ENCODE measurements at places on chromosomes 11 and 22. TPM values are rescaled to one million over a fixed set of nuclear protein-coding genes. Genes with fewer than 3 reads are reported as not detected.

The MAP6 gene
- total RNA-seq: 1.5 TPM

The CD248 gene
- 1.1 TPM for total RNA-seq

The HBG1 gene
- not detected for total RNA-seq

The AGBL2 gene
- not detected for total RNA-seq

The MAPK12 gene
- total RNA-seq: 74.8 TPM

The KCNJ11 gene
- total RNA-seq: 1.0 TPM

The UPK2 gene
- not detected for total RNA-seq

DNA sequence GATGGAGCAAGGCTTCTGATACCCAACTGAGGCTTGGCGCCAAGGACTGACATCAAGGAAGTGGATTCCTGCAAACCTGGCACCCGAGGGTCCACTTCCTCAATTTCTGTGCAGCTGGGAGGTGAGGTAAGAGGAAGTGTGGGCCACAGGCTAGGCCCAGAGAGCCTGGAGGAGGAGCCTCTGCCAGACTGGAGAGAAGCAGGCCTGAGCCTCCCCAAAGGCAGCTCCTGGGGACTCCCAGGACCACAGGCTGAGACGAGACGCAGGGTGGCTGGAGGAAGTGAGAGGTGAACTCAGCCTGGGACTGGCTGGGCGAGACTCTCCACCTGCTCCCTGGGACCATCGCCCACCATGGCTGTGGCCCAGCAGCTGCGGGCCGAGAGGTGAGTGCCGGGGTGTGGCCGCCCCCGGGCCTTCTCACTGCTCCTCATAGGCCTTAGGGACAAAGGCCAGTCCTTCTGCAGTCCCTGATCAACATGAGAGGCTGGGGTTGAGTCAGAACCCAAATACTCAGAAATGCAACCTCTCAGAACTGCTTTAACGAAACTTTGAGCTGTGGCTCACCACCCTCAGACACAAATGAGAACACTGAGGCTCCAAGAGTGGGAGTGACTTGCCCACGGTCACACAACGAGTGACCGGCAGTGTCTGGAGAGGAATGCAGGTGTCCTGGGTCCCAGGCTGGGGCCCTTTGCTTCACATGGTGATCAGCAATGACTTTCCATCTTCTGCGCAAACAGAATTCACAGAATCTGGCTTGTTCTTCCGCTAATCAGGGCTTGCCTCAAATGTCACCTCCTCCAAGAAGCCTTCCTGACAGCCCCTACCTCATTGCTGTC lies at the start of gene NCF4:
Gene NCF4 (plus strand): TSS at position 186 of the 839 bp plus-strand sequence. CDS start 166 bp downstream, at position 352.
- no peak for DNase-seq

GRCh38 chr11:82796998-82797961 lies 63.6 kb upstream of the FAM181B start:
- DNase-seq: no peak

- no peak for DNase-seq
Observed at GRCh38 chr11:120168960-120169681, 31.2 kb upstream of the TRIM29 start.

- no peak for DNase-seq
Observed at GRCh38 chr11:16958833-16959232, 55.4 kb downstream of the PLEKHA7 start.

DNA sequence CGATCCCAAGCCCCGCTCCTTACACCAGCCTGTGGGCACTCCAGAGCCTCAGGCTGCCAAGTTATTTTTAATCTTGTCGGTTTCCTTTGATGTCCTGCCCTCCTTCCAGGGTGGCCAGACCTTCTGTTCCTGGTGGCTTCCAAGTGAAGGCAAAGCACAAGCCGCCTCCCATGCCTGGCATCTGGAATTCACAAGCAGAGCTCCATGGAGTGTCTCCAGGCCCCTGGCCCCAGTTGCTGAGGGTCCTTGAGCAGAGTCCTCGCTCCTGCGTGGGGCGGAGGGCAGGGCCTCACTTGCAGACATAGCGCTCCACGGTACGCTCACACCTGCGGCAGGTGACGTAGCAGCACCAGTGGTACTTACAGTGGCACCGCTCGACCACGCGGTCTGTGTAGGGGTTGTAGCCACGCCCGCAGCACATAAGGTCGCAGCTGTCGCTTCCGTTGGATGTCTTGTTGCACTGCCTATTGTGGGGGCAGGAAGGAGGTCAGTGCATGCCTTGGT lies 19.5 kb downstream of the WNT11 start:
- DNase-seq: no peak

DNA sequence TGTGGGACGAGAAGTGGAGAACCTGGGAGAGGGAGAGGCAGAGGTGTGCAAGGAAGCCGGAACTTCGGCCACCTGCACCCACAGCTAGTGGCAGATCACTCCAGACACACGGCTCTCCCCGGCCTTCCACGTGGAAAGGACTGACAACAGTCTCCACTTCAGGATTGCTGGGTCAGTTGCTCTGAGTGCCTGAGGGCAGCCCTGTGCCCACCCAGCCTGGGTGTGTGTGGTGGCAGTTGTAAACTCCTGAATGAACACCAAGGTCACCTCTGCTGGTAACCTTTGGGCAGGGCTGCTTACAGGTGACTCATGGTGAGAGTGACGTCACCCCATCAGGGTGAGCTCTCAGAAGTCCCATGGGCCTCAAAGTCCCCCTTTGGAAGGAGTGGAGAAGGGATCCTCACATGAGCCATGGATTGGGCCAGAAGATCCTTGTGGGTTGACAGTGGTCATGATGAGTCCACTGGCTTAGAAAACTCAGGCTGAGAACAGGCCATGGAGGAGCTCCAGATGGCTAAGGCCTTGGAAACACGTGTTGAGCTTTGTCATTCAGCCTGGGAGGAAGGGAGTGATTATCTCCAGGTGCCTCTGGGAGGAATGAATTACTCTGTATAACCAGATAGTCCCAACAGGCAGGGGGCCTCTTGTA lies 71.3 kb downstream of the BCR start:
- DNase-seq: no peak

DNA sequence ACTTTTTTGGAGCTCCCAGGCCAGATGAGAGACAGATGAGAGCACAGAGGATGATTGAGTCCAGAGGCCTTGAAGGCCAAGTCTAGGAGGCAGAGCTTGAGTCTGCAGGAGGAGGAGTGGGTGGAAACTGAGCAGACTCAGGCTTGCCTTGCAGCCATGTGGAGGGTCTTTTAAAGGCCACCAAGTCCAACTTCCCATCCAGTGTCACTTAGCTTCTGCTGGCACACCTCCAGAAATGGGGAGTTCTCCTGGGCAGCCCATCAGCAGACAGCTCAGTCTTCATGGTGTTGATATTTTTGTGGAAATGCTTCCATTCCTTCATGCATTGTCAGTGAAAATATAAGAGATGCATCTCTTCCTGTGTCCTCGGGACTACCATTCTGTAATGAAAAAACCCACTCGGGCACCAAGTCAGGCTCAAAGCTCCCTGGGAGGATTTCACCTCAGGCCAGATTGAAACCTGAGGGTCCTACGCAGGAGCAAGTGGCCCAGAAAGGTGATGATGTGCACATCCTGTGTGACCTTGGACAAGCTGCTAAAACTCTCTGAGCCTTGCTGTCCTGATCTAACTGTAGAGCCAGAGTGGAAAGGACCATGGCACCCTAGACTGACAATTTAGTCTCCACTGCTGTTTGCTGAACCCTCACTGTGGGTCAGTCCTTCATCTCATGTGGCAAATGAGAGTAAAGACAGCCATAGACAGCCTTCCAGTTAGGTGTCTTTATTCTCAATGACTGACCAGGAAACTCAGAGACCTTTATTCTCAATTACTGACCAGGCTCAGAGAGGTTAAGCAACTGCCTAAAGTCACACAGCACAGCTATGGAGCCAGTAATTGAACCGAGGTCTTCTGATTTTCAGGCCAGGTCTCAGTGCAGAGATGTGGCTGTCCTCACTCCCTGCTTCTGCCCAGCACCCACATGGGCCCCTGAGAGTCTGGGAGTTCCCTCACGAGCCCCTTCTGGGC lies 2.9 kb upstream of the LRRC32 start:
- no peak for DNase-seq

DNA sequence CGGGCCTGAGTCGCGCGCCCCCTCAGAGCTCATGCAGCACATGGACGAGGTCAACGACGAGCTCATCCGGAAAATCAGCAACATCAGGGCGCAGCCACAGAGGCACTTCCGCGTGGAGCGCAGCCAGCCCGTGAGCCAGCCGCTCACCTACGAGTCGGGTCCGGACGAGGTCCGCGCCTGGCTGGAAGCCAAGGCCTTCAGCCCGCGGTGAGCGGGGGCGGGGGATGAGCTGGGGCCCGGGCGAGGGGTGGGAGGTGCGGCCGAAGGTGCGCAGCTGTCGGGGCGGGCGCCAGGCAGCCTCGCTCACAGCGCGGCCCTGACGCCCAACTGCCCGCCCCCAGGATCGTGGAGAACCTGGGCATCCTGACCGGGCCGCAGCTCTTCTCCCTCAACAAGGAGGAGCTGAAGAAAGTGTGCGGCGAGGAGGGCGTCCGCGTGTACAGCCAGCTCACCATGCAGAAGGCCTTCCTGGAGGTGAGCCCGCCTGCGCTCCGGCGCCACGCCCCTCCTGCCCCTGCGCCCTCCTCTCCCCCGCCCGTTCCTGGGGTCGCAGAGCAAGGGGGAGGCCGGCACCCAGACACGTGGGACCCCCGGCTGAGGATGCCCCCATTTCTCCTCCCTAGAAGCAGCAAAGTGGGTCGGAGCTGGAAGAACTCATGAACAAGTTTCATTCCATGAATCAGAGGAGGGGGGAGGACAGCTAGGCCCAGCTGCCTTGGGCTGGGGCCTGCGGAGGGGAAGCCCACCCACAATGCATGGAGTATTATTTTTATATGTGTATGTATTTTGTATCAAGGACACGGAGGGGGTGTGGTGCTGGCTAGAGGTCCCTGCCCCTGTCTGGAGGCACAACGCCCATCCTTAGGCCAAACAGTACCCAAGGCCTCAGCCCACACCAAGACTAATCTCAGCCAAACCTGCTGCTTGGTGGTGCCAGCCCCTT lies 20.5 kb downstream of the EPS8L2 start:
- no peak for DNase-seq

GRCh38 chr11:130137999-130138398 lies 21.6 kb upstream of the ST14 start:
- DNase-seq: no peak

- DNase-seq: no peak
Observed at GRCh38 chr22:47398921-47399790, 636.7 kb downstream of the TBC1D22A start.

- no peak for DNase-seq
Observed at GRCh38 chr22:27719535-27720227, 81.9 kb downstream of the MN1 start.

DNA sequence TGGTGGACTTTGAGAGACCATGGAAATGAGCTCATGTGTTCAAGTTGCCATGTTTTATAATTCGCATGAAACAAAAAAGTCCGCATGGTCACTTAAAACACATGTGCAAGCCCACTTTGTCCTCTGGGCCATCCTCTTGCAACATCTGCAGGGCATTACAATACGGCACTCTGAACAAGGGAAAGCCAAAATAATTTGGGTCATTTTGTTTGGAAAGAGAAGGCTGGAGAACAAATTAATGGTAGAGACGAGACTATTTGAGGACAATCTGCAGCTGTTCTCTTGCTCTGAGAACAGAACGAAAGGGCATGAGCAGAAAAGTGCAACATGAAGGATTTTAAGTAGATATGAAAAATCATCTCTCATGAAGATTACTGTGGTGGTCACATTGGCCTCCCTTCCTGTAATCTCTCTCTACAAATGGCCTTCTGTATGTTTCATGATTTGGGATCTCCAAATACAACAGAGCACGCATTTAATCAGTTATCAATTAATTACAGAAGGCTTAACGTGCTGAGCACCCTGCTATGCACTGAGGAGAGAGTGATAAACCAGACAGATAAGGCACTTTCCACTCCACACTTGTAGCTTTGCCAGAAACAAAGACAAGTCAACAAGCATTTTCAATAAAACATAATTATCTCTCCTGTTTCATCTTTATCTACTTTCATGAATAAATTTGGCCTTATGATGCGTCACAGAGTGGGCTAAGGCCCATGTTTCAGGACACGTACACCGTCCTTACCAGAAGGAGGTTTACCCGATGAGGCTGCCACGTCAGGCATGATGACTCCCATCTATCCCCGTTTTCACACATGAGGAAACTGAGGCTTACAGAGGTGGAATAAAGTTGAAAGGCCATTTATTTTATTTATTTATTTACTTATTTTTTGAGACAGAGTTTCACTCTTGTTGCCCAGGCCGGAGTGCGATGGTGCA lies 384.1 kb downstream of the LARGE1 start:
- DNase-seq: no peak

DNA sequence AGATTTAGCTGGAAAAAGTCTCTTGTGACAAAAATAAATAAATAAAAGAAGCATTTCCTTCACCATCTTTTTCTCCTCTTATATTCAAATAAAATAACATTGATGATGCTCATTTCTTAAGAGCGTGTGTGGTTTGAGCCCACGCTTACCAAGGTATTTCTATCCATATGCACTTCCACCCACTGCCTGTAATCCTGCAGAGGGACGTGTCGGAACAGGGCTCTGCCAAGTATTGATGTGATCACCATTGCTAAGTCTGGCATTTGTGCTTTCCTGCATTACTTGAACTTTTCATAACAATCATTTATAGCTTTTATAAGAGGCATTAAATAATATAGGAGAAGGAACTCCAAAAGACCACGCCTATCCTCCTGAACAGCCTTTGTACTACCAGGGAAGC lies 107.6 kb downstream of the SHANK2 start:
- no peak for DNase-seq

- DNase-seq: no peak
Observed at GRCh38 chr22:19641254-19641982, 72.9 kb upstream of the SEPTIN5 start.

DNA sequence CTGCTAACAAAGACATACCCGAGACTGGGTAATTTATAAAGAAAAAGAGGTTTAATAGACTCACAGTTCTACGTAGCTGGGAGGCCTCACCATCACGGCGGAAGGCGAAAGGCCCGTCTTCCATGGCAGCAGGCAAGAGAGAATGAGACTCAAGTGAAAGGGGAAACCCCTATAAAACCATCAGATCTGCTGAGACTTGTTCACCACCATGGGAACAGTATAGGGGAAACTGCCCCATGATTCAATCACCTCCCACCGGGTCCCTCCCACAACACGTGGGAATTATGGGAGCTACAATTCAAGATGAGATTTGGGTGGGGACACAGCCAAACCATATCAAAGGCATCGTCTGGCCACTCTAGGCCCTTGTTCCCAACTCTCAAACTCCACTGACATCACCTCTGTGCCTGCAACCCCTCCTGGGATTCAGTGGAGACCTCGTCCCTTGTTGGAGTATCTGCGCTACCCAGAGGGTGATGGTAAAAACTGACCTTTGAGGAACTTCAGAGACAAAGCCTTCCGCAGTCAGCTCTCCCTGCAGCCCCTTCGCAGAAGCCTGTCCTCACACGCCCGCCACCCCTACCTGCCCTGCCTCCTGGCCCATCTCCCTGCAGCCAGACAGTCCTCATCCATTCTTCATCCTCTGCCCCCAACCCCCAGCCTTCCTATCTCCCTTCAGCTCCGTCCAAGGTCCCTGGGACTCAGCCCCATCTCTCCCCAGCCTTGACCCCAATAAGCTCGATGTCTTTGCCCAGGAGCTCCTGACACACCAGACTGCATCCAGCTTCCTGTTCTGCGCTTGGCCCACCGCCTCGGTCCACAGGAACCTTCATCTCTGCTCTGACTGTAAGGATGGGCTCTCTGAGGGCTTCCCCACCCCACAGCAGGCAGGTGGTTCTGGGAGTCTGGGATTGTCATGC lies 15.8 kb downstream of the CCND1 start:
- no peak for DNase-seq

GRCh38 chr22:29299136-29299900 lies 7.1 kb upstream of the GAS2L1 start:
- no peak for DNase-seq

All from glomerular endothelial cell (primary cell).